ENCODE measurements at places on chromosomes 1 and 21.

DNA sequence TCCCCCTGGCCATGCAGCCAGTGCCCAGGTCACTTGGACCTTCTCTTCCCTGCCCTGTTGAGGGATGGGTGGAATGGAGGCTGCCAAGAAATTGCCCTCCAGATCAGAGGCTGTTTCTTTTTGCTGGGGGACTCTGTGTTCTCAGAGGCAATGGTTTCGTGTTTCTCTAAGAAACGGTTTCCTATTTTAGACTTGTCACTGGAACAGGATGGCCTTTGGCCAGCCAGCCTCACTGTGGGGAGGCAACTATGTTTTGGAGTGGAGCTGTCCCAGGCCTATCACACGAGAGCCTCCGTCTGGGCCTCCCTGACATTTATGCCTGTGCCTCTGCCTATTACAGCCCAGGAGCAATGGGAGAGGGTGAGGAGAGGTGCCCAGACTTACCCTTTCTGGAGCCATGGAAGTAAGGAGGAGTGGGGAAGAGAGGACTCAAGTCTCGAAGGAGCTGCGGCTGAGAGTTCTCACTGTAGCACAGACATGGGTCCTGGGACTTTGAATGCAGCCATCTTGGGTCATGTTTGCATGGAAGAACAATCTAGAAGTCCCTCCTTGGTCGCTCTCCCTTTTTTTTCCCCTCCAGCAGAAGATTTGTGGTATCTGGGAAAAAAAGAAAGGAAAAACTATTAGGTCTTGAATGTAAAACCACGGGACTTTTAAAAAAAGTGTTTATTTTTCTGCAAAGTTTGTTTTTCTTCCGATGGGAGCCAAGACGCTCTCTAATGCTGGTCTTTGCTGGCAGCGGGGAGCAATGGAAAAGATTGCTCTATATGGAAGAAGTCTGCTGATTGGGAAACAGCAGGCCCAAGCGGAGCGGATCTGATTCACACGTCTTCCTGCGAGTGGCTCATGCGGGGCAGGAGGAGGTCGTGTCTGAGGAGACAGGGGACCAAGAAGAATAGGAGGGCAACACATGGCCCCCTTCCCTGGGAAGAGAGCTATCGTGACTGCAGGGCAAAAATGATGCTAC is 219.2 kb downstream of the FOXD2 start:
- no peak for DNase-seq

DNA sequence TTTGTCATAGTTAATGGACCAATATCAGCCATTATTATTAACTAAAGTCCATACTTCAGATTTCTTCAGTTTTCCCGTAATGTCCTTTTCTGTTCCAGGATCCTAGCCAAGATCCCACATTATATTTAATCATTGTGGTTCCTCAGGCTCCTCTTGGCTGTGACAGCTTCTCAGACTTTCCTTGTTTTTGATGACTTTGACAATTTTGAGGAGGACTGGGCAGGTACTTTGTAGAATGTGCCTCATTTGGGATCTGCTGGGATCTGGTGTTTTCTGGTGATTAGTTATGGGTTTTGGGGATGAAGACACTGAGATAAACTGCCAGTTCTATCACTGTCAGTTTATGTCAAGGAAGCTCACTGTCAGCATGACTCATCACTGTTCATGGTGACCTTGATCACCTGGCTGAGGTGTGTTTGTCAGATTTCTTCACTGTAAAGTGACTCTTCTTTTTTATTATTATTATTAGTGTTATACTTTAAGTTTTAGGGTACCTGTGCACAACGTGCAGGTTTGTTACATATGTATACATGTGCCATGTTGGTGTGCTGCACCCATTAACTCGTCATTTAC is 66.3 kb downstream of the PCBP3 start:
- DNase-seq: no peak

DNA sequence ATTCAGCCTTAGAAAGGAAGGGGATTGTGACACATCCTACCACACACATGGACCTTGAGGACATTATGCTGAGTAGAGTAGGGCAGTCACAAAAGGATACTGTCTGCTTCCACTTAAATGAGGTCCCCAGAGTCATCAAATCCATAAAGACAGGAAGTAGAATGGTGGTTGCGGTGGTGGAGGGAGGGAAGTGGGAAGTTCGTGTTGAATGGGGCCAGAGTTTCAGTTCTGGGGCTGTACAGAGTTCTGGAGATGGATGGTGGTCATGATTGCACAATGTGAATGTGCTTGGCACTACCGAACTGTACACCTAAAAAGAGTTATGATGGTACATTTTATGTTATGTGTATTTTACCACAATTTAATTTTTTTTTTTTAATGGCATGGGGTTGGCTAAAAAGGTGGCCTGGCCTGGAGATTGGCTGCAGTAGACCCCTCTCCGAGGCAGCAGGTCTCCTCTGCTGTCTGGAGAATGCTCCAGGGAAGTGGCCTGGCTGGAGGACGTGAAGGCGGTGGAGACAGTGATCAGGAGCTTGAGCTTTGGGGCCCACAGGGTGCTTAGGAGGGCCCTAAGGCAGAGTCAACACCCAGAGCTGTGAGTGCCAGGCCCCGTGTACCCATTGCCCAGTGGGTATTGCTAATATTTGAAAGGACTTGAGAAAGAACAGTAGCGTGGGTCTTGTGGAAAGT is 30.4 kb downstream of the IFNGR2 start:
- no peak for DNase-seq

DNA sequence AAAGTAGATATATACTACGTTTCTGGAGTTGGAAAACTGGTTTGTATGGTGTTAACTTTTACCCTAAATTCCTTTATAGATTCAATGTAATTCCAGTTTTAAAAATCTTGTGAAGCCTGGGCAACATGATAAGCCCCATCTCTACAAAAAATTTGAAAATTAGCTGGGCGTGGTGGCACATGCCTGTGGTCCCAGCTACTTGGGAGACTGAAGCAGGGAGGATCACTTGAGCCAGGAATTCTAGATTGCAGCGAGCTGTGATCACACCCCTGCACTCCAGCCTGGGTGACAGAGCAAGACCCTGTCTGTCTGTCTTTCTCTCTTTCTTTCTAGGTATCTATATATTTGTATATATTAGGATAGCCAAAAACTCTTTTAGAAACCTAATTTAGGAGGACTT is 141.9 kb downstream of the CLEC20A start:
- DNase-seq: no peak

DNA sequence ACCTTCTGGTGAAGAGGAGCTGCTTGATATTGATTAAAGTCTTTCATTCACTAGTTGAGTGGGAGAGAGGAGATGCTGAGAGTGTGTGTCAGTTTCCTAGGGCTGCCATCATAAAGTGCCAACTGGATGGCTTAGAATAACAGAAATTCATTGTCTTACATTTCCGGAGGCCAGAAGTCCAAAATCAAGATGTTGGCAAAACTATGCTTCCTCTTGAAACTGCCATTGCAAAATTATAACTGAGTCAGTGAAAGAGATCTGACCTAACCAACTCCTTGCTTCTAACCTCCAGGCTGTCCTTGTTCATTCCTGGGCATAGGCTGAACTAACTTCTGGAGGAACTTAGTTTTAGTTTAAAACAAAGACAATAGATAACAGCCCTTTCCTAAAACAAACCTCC is 47.1 kb downstream of the PTGS2 start:
- no peak for DNase-seq

DNA sequence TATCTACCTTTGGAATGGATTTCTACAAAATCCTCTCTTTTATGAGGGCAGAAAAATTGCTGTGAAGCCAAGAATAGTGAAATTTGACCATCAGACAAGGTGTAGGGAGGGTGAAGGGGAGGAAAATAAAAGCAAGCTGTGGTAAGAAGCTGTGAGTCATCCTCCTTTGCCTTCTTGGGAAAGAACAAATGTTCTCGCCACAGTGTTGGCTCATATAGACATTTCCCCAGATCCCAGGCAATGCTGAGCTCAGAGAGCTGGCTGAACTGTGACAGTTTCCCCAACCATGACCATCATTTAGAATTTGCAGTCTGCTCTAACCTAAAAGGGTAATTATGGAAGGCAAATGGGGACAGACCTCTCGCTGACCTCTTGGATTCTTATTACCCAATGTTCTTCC is 235.4 kb downstream of the PBX1 start:
- no peak for DNase-seq

GRCh38 chr1:41538741-41539417 is 54.4 kb upstream of the EDN2 start:
- DNase-seq: no peak

GRCh38 chr1:31580513-31580870 is 4.2 kb downstream of the TINAGL1 start:
- no peak for DNase-seq

- no peak for DNase-seq
Measured at GRCh38 chr21:17889171-17889570, 70.0 kb upstream of the C21orf91 start.

- peak; percentile 83 for DNase-seq
Measured at GRCh38 chr1:54791880-54792522, 9.1 kb downstream of the TTC22 start.

GRCh38 chr1:28439320-28439719 is 66.5 kb upstream of the RCC1 start:
- no peak for DNase-seq

DNA sequence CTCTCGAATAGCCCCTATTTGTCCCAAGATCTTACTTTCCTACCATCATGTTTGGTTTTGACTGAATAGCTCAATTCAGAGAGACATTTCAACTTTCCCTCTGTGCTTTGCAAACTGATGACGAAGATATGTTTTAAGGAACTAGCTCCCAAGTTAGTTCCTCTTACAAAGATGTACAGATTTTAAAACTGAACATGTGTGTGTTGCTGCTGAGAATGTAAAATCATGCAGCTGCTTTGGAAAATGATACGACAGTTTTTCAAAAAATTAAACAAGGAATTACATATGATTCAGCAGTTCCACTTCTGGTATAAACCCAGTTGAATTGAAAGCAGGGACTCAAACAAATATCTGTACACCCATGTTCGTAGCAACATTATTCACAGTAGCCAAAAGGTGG is 33.6 kb downstream of the KIF26B start:
- no peak for DNase-seq

DNA sequence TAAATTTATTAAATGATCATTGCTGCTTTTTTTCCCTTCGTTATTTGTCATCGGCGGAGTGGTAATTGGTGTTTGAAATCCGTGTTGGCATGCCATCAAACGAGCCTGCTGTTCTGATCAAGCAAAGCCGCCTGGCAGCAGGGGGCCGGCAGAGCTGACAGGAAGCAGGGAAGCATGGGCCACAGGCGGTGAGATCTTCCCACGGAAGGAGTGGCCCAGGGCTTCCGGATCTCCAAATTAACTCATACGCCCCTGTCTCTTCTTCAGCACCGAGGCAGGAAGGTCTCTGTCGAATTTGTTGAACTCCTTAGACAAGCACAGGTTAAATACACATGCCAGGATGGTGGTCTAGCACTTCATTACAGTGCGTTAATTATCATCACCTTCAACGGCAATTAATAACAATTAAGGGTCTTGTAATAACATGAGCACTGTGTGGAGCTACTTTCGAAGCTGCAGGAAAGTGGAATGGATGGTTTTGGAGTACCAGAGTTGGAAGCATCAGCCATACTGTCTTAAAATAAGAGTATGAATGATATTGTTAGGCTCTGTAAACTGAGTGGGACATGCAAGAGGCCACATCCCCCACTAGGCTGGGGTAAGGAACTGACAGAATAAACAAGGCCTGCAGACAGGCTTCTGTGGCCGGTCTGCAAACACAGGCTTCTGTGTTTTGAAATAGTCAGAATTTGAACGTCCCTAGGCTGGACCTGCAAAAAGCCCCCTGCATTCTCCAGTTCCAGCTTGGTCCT is 199.4 kb upstream of the DAB1 start:
- no peak for DNase-seq

GRCh38 chr1:65881067-65881594 is 88.4 kb downstream of the PDE4B start:
- no peak for DNase-seq

DNA sequence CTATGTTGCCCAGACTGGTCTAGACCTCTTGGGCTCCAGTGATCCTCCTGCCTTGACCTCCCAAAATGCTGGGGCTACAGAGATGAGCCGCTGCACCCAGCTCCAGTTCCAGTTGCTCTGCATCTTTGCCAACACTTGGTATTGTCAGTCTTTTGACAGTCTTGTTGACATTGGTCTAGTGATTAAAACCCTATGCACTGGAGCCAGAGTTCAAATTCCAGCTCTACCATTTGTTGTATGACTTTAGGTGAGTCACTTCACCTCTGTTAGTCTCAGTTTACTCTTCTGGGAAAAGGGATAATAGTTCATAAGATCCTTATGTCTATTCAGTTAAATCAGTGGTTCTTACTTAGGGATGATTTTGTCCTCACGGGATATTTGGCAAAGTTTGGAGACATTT is 32.9 kb upstream of the MED18 start:
- DNase-seq: no peak

DNA sequence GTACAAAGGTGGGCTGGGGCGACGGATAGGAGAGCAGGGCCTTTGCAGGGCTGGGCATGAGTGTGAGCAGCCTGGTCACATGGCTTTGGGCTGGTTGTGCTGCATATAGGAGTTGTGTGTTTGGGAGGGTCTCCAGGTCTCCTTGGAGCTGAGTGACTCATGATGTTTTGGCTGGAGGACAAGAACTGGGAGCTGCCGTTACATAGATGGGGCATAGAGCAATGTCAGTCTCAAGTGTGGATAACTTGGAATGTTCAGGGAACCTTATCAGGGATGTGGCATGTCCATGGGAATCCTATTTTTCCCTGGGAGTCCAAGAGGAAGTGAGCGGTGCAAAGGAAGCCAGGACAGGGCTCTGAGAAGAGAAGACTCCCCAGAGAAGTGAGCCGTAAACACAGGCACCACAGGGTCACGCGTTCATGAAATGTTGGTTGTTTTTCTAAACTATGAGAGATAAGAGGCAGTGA is 136.4 kb upstream of the KCNE2 start:
- DNase-seq: no peak

DNA sequence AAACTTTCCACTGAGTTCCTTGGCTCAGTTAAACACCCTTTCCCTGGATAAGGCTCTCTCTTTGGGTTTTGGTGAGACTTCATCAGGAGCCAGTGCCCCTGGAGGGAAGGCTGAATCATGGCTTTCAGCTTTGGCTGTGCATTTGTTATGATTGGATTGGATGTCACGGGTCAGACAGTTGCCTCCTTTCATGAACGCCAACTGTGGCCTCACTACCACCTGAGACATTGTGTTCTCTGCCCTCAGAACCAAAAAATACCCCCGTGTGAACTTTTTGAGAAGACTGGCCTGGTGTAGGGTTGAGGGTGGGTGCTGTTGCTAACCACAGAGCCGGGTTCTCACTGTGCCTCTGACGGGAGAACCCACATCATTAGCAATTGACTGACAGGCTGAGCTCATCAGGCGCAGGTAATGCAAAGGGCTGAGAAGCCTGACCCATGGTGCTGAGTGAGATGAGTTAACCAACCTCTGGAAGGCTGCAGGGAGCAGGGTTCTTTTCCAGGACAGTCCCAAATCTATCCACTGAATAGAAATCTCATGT is 65.6 kb downstream of the HHAT start:
- DNase-seq: no peak

- no peak for DNase-seq
Measured at GRCh38 chr1:178308438-178308837, 188.3 kb downstream of the CLEC20A start.

DNA sequence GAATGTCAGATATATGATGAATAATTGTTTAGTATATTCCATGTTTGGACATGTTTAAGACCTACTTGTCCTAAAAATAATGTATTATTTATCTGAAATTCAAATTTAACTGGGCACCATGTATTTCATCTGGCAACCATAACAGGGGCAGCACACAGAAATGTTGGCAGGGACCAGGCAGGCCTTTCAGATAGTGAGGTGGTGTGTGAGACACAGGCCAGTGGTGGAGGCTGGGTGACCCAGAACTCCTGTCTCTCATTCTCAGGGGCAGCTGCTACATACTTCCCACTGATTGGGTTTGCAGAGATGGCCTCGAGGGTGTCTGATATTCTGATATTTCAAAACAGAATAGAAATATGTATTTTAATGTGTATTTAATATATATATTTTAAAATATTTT is 1.3 kb upstream of the FASLG start:
- DNase-seq: no peak
